ENCODE measurements at places on chromosomes 5 and 9.

DNA sequence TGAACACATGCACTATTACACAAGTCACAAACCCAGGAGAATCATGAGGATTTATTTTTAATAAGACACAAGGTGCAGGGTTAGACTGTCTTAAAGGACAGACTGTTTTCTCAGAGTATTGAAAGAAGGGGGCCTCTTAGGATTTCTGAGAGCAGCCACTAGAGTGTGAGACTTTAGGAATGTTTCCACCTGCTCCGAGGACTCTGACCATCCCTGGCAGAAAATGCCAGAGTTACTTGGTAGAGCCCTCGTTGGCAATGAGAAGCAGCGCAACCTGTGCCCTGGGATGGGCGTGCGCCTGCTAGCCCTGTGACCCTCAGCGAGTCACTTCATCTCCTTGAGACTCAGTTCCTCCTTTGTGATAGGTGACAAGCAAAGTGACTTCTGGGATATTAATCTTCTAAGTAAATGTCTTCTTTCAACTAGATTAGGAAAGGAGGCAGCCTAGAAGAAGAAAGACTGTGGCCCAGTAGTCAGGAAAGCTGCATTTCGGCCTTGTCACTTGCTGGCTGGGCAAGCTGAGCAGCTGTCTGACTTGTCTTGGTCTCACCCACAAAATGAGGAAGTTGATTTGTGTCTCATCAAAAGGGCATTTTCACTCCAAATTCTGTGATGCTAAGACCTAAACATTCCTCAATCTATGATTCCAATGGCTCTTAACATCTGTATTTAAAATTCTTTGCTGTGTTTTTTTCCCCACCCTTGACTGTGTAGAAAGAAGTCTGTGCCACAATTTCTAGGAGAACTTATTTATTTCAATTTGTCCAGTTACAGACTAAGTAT lies 60.5 kb downstream of the PTCD2 start:
- no peak for DNase-seq

- no peak for DNase-seq
Measured at GRCh38 chr5:172740428-172741205, 30.4 kb downstream of the DUSP1 start.

DNA sequence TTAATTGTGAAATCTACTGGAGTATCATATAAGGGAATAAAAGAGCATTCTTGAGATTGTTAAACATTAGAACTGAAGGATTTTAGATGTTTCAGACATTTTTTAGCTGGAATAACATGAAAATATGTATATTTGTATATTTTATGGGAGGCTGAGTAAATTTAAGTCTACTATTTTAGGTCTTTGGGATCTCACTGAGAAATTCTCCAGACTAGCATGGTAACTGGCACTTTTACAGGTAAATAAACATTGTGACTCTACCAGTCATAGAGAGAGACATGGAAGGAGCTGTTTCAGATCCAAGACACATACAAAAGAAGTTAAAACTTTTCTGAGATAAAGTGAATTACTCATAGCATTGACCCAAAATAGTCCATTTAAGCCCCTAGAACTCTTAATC lies 59.4 kb downstream of the NDUFAF2 start:
- DNase-seq = no peak

DNA sequence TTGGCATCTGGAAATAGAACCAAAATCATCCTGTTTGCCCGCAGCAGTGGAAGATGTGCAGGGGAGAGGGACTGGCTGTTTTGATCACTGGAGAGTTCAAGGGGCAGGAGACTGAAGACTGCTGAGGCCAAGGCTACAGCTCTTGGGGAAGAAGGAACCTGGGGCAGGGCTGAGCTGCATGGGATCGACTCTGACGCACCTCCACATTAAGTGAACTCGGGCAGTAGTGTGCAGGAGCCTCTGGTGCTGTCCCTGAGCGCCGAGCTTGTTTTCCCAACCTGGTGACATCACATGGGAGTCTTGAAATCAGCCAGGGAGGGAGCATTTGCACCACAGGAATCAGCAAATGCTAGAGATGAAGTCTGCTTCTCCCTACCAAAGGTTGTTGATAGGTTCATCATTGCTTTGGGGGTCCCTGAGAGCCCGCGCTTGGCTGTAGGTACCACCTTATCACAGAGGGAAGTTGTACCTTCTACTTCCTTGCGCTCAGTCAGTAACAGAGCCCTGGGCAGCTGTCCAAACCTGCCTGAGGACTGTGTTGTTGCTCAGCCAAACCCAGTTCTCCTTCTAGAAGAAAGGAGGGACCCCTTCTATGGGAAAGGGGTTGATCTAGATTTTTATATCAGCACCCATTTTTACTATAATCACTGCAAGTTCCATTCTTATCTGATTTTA lies 52.3 kb upstream of the CTSL start:
- no peak for DNase-seq

Data from activated CD8-positive, alpha-beta memory T cell treated with anti-CD3 and anti-CD28 coated beads for 1 hour (primary cell).